ENCODE measurements at places on chromosomes 2 and 18. TPM values are rescaled to one million over a fixed set of nuclear protein-coding genes. Genes with fewer than 3 reads are reported as not detected.

TWIST2 gene
- 19.4 TPM for total RNA-seq

PRLH gene
- not detected for total RNA-seq

CFAP221 gene
- total RNA-seq = 0.34 TPM

LYG2 gene
- not detected for total RNA-seq

KIAA2012 gene
- not detected for total RNA-seq

CCDC150 gene
- 4.5 TPM for total RNA-seq

NTSR2 gene
- not detected for total RNA-seq

ITGA6 gene
- 49.0 TPM for total RNA-seq

ABCG8 gene
- not detected for total RNA-seq

KLF11 gene
- 4.9 TPM for total RNA-seq

SERPINB4 gene
- 0.16 TPM for total RNA-seq

SKOR2 gene
- not detected for total RNA-seq

Measured in A549 treated with DMSO at 1 μM for 4 hours (cell line).